Stimulated activated CD4-positive, alpha-beta T cell treated with anti-CD3 and anti-CD28 coated beads, Interleukin-4, amount 100 ng/mL, for 48 hours (primary cell): ENCODE measurements at places on chromosomes 11 and 22.

DNA sequence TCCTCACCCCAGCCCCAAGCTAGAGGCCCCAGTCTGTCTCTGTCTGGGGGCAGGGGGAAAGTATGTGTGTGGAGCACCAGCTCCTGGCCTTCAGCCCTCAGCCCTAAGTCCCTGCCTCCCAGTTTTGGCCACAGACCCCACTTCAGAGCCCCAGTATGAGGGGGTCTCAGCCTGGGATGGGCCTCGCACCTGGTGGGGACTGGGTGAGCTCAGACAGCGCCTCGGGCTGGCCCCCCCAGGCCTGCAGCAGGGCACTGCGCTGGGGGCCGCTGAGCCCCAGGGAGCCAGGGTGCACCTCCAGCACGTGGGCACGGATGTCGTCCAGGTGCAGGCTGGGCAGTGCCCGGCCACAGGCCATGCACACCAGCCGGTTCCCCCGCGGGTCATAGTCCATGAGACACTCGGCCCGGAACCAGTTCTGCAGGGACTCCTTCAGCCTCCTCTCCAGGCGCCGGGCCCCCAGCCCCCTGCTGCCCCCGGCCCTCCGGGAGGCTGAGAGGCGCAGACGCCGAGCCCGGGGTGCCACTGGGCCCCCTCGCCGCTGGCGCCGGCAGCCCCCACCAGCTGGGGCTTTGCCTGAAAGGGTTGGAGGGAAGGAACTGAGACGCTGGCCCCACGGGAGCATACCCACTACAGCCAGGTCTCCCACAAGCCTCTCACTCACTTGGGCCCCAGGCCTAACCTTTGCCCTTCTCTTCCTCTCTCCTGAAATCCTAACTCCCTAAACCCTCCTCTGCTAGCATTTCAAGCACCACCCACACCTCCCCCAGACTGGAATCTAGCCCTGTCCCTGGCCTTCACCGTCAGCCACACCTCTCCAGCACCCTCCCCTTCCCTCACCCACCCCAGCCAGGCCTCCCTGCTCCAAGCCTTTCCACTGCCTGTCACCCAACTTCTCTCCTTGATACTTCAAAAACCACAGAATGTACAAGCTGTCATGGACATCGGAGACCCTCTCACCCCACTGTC, 3.6 kb downstream of the ZFTA start:
- DNase-seq = no peak

- DNase-seq = no peak
These were observed 185.2 kb upstream of the DDI1 start for GRCh38 chr11:103851166-103851651.

DNA sequence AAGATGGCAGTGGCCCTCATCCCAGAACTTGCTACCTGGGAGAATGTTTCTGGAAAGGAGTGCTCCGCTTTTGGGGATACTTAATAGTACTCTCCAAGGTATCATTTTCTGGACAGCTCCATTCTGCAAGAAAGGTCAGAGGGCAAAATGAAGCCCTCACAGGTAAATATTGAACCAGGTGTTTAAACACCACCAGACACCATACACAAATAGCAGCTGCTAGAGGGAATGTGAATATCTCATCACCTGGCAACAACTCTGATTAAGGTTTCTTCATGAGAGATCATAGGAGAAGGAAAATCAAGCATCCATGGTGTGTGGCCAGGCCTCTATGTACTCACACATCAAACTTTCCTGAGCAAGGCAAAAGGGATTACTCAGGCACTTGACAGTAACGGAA, 226.1 kb upstream of the FAT3 start:
- no peak for DNase-seq

DNA sequence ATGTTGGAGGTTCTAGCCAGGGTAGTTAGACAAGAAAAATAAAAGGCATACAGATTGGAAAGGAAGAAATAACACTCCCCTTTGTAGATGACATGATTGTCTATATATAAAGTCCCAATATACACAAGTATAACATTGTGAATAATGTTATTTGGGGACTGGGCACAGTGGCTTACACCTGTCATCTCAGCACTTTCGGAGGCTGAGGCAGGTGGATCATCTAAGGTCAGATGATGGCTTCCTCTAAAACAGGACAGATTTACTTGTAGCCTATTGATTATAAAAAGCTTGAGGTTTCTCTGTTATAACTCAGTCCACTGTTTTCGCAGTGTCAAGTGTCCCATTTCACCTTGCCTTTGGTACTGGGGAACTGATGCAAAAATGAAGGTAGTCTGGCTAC, 19.6 kb downstream of the ATM start:
- no peak for DNase-seq

DNA sequence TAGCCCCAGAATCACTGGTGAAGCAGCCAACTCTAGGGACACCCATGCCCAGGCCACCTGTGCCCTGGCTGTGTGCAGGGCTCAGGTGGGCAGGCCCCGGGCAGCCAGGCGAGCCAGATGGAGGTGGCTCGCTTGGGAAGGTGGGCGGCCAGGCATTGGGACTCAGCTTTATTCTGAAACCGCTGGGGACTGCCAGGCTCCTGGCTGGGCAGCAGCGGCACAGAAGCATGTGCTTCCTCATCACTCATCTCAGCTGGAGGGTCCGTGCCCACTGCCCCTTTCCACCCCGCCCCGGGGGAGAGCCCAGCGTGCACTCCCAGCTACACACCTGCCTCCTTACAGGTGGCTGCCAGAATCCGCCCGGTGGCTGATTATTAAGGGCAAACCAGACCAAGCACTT, 27.1 kb upstream of the SLC22A12 start:
- no peak for DNase-seq

- DNase-seq = no peak
These were observed 48.7 kb downstream of the TBC1D22A start for GRCh38 chr22:46810856-46811786.

DNA sequence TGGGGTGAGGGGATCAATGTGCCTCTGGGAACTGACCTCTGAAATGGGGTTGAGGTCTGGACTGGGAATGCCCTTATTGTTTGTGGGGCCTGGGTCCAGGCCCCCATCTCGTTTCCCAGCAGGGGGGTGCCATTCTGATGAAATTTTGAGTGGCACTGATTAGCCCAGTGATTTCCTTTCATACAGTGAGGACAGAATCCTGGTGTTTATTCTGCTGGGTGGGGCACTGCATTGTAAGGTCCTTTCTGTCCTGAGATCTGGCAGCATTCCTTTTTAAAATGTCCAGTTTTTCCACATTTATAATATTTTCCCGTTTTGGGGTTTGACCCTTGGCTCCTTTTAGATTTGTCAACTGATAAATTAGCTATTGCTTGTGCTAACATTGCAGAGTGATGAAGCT, 27.1 kb downstream of the OR10A6 start:
- no peak for DNase-seq

DNA sequence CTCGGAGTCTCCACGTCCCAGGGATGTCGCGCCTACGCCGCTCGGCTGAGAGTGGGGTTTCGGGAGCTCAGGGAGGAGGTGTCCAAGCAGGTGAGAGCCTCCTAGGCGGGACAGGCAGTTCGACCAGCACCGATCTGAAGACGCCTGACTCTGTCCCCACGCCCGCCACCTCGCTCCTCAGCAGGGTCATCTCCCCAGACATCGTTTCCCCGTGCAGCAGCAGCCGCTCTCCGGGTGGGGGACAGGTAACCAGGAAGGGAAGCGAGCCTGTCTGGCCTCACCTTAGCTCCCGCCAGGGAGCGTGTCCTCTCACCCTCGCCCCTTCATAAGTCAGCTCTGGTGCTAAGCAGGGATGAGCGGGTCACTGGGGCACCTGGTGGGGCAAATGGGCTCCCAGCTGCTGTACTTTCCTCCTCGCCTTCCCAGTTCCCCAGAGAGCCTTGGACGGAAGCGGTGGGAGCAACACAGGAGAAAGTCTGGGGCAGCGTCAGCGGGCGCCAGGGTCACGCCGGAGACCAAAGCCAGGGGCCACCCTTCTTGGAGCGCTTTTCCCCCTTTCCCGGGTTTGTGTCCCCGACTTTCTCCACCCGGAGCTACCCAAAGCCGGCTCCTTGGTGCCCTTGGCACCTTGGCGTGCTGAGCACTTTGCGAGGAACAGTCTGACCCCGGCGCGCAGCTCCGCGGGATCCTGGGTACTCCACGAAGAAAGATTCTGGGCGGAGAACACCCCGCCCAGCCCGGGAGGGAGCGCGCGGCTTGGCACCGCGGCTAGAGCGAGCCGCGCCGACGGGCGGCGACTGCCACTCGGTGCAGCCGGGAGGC, 1.6 kb downstream of the SPON1 start:
- DNase-seq = no peak

DNA sequence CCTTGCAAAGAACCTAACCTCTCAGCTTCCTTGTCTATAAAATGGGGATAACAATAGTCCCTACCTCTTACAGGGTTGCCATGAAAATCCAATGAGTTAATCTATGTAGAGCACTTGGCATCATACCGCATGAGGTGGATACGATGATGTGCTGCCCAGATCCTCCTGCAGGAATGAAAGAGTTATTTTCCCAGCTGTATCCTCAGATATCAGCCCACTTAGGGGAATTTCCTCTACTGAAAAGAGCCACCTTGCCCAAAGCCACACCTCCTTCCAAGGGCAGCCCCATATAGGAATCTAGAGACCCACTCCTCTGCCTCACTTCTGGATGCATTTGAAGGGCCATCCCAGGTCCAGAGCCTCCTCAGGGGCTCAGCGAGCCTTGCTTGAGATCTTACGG, 128.4 kb downstream of the CCDC81 start:
- no peak for DNase-seq

GRCh38 chr22:19514831-19515565, 9.2 kb downstream of the CLDN5 start:
- DNase-seq = no peak
